Sigmoid colon (tissue), 7 donors: ENCODE measurements at places on chromosomes 13 and 19.

GRCh38 chr13:24249624-24250023, 59.8 kb upstream of the C1QTNF9 start:
- DNase-seq, result peak; percentile 57

DNA sequence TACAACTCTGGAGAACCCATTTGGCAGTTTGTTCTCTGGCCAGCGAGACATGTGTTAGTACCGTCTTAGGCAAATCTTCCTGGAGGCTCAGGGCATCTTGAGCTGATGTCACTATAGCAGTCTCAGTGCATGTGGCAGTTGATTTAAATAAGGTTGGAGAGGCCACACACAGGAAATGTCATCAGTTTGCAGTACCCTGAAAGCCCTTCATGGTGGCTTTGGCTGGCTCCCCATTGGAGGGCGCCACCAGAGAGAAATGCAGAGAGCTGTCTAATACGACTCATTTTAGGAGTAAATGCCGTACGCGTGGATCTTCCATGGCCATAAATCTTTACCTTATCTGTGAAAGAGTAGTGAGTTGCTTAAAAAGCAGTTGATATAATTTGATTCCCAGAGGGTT, 163.1 kb downstream of the STK24 start:
- DNase-seq, result no peak

DNA sequence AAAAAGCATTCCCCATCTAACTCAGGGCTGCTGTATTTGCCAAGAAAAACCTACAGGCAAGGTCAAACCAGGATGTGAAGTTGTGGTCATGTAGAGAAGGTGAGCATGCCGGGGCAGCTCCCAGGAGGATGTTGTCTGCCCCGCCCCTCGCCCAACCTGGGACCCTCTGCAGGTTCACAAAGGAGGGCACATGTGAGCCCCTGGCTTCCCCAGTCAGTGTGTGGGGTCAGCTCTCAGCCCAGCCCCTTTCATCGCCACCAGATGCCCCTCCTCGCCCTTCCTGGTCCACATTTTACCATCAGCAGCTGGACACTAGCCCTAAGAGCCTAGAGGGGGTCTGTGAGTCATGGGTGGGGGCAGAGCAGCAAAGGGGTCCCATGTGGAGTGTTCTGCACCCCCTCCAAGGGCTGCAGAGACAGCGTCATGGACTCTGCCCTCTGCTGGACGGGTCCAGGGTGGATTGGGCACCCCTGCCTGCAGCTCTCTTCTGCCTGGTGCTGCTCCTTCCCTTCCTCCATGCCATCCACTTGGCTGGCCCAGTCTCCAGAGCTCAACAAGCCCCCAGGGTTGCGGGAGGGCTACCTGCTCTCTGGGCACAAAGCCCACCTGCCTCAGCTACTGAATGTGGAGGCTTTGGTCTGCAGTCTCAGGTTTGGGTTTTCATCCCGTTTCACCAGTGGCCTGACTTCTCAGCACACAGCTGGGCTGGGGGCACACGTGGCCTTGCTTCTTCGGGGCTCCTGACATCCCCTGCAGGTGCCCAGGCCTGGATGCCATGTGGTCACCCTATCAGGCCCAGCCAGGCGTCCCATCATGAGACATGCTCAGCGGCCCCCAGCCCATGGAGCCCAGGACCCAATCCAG, 3.7 kb downstream of the PLEKHF1 start:
- DNase-seq, result peak; percentile 60

- DNase-seq, result no peak
These were observed 41.3 kb upstream of the RCBTB2 start for GRCh38 chr13:48574041-48574796.

DNA sequence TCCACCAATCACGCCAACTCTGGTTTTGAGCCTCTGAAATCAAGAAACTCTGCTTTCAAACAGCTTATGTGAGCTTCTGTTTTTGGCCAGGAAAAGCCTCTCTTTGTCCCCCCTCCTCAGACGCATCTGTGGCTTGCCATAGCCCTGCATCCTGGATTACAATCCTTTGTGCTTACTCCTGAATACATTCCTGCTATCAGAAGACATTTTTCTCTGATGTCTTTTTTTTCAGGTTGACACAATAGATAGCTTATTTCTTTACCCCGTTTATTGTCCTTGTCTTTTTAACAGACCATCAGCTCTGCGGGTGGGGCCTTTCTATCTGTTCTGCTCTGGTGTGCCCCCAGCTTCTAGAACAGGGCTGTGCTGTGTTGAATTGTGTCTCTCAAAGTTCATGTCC, 11.0 kb downstream of the PNMA8B start:
- DNase-seq, result no peak

DNA sequence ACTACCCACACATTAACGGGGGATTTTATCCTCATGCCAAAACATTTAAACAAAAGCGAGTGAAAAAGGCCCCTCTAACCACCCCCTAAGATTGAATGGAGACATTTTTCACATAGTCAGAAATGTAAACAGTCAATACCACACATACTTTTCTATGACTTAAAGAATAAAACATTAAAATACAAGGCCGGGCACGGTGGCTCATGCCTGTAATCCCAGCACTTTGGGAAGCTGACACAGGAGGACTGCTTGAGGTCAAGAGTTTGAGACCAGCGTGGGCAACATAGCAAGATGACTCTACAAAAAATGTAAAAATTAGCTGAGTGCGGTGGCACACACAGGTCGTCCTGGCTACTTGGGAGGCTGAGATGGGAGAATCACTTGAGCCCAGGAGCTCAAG, 47.3 kb downstream of the MPHOSPH8 start:
- no peak for DNase-seq

- DNase-seq, result no peak
These were observed 323.0 kb downstream of the EFNB2 start for GRCh38 chr13:106212386-106213010.
